ENCODE measurements at places on chromosomes 12 and 14. TPM values are rescaled to one million over a fixed set of nuclear protein-coding genes. Genes with fewer than 3 reads are reported as not detected.

DNA sequence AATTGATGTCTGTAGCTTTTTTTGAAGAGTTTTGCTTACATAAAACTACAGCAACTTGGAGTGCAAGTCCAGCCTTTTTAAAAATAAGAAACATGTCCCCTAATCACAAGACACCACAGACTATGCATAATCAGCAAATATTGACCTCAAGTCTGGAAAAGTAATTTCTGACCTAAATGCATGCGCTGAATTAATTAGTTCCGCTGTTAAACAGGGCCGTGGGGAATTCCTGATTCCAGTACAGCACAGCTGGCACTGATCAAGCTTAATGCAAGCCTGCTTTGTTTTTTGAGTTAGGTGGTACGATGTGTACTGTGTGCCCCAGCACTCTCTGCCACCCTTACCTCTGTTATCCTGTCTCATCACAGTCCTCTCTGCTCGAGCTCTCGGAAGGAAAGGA is 9.2 kb downstream of the MLH3 start:
- DNase-seq = no peak

The RAB15 gene
- polyA plus RNA-seq = 3.1 TPM

- no peak for DNase-seq
Measured at GRCh38 chr14:61652526-61653262, 42.6 kb upstream of the HIF1A start.

The PRKD1 gene
- polyA plus RNA-seq = not detected

The PSEN1 gene
- polyA plus RNA-seq = 36.6 TPM

- no peak for DNase-seq
Measured at GRCh38 chr12:69922999-69923398, 98.0 kb downstream of the MYRFL start.

- DNase-seq = no peak
Measured at GRCh38 chr12:22656831-22657230, 31.9 kb downstream of the ETNK1 start.

The CD4 gene
- polyA plus RNA-seq = 327 TPM

The TMEM253 gene
- polyA plus RNA-seq = not detected

- no peak for DNase-seq
Measured at GRCh38 chr12:15919418-15919817, 8.3 kb downstream of the DERA start.

- no peak for DNase-seq
Measured at GRCh38 chr14:104694475-104694950, 5.1 kb downstream of the INF2 start.

The HOXC13 gene
- not detected for polyA plus RNA-seq

DNA sequence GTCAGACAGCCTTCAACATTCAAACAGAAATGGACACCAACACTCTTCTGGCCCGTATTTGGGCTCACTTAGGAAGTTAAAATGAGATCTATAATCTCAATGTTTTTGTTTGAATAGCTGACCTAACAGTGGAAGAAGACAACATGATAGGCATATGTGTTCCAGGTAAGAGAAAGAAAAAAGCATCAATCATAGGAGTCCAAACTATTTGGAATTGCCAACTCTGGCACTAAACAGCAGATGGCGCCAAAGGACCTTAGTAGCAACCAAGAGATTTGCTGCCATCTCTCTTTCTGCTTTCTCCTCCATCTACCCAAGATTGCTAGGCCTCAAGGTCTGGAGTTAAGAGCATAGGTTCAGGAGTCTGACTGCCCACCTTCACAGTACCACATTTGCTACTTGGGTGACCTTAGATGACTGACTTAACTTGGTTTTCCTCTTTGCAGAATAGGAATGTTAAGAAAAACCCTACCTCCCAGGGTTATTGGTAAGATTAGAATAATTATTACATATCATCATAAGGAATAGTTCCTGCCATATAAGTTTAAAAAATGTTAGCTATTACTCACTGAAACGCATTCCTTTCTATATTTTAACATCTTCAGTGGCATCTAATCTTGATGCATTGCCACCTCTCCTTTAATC is 30.2 kb downstream of the PEX5 start:
- peak; percentile 78 for DNase-seq

The KLRG1 gene
- 16.5 TPM for polyA plus RNA-seq

The RERGL gene
- not detected for polyA plus RNA-seq

- DNase-seq = no peak
Measured at GRCh38 chr14:77529213-77529612, 30.6 kb upstream of the ISM2 start.

The SLC8A3 gene
- not detected for polyA plus RNA-seq

All from CD4-positive, CD25-positive, alpha-beta regulatory T cell (primary cell).